Hindlimb muscle (tissue), 1 donor: ENCODE measurements at places on chromosomes 3 and 15. TPM values are rescaled to one million over a fixed set of nuclear protein-coding genes. Genes with fewer than 3 reads are reported as not detected.

The CD80 gene
- polyA plus RNA-seq: not detected

The FGF7 gene
- polyA plus RNA-seq: 24.1 TPM

The CPN2 gene
- 0.09 TPM for polyA plus RNA-seq

The LYSMD4 gene
- 9.3 TPM for polyA plus RNA-seq

The C2CD4A gene
- not detected for polyA plus RNA-seq

The SPESP1 gene
- polyA plus RNA-seq: 3.1 TPM

The MGA gene
- polyA plus RNA-seq: 22.0 TPM

The HRG gene
- 0.18 TPM for polyA plus RNA-seq

The GOLGA8G gene
- not detected for polyA plus RNA-seq

The TMEM40 gene
- polyA plus RNA-seq: 18.9 TPM

The CNTN4 gene
- 2.6 TPM for polyA plus RNA-seq

The SERPINI2 gene
- 0.36 TPM for polyA plus RNA-seq

The PLAAT1 gene
- 21.1 TPM for polyA plus RNA-seq
